Tibial nerve (tissue), 4 donors: ENCODE measurements at places on chromosomes 11 and 22.
A peak's percentile ranks its signal among the peaks of the same experiment; 100 is the strongest.

- peak; percentile 41 for DNase-seq
These were observed 1.1 kb upstream of the CD6 start for GRCh38 chr11:60970369-60970774.

DNA sequence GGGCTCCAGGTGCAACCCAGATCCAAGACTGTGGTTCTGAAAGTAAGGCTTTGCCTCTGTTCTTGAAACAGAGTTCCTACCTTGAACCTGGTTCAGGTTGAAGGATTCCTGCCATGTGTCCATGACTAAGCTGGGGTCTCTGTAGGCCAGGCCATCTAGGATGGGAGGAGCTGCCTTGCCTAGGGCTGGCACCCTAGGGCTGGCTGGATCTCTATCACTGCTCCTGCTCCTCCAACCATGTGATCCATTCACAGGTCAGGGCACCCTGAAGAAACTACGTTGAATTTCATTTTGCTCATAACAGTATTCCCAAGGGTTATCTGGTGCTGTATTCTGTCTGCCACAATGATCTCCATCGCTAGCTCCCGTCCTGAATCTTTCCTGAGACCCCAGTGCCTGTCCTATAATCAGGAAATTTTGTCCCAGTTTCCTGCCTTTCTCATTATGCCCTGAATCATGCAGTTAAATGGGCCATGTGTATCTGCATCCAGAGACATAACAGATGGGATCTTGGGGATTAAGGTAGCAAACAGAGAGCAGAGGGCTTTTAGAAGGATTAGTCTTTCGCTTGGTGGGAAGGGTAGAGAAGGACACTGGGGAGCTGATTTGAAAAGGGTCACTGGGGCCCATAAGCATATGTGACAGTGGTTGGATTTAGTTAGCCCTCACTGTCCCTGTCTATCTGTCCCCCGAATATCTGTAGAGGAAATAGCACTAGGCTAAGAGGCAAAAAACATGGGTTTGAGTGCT is 98.2 kb upstream of the MTMR2 start:
- DNase-seq = no peak

- no peak for DNase-seq
These were observed 1.2 kb upstream of the TBC1D10A start for GRCh38 chr22:30327864-30328345.

DNA sequence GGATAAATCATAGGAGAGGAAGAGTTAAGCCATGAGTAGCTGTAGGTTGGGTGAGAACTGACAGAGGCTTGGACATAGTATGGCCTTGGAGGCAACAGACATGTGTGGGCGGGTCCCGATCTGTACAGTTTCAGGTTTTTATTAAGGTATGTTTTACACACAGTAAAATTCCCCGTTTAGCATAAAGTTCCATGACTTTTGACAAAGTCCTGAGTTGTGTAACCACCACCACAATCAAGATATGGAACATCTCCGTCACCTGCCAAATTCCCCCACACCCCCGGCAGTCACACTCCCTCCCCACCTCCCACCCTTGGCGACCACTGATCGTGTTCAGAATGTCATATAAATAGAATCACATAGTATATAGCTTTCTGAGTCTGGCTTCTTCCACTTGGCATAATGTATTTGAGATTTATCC is 68.1 kb downstream of the GRIK4 start:
- no peak for DNase-seq
